Fibroblast of skin of left quadriceps (primary cell): ENCODE measurements at places on chromosomes 12 and 14.

DNA sequence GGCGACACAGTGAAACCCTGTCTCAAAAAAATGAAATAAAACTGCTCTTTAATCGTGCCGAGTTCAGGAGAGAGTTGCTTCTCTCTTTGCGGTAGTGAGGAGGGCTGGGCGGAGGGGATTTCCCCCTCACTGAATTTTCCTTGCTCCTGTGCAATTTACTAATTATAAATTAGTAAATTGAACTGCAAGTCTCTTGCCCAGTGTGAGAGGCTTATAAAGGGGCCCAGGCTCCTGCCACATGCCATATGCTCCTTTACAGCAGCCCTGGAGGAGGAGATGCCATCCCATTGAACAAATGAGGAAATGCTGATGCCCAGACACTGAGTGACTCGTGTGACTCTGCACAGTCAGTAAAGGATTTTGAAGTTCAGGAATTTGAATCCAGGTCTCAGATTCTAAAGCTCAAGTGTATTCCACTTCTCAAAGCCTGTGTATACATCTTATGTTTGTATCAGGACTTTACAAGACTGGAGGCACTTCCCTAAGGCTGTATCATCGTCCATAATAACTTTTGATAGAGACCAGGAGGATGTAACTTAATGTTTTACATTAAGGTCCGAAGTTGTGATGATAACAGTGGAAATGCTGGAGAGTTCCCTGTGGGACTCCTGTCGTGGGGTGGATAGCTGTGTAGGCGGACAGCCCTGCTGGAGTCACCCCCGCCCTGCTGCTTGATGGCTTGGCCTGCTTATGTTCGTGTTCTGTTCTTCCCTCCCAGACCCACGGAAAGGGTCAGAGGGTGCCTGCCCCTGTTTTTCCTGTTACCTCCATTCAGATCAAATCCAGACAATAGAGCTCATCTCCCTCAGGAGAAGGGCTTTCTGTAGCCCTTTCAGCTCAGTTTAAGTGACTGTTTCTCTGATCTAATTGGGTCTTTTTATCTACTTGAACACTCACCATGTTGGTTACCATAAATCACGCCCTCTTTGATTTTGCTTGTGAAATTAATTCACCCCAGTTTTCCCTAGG lies 13.9 kb downstream of the PELI2 start:
- DNase-seq = no peak

DNA sequence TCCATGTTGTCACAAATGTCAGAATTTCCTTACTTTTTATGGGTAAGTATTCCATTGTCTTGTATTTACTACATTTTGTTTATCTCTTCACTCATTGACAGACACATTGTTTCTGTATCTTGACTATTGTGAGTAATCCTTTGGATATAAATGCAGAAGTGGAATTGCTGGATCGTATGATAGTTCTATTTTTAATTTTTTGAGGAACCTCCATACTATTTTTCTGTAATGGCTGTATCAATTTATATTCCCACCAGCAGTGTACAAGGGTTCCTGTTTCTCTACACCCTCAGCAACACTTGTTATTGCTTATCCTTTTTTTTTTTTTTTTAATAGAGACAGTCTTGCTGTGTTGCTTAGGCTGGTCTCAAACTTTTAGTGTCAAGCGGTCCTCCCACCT lies 3.5 kb upstream of the KICS2 start:
- DNase-seq = no peak

- DNase-seq = no peak
Measured at GRCh38 chr12:18242380-18243089, 18.8 kb upstream of the PIK3C2G start.

DNA sequence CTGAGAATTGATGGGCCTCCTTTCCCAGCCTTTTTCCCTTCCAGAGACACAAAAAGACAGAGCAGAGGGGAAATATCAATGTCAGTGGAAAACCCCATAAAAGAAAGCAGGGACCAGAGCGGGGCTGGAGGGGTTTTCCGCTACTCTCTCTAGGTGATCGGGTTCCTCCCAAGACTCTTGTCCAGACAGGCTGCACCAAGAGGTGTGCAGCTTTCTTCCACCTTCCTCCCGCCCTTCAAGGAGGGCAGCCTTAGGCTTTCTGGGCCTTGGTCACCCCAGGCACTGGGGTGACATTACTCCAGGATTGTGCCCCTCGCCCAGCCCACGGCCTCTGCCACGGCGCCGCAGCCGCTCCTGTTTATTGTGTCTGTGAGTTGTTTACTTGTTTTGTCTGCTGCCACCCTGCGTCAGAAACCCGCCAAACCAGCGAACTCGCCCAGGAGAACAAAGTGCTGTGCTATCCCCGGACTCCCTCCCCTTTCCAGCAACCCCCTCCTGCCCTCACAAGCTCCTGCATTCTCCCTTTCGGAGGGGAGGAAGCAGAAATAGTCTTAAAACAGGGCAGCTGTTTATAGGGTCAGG lies 6.7 kb upstream of the HOXC6 start:
- DNase-seq = no peak

DNA sequence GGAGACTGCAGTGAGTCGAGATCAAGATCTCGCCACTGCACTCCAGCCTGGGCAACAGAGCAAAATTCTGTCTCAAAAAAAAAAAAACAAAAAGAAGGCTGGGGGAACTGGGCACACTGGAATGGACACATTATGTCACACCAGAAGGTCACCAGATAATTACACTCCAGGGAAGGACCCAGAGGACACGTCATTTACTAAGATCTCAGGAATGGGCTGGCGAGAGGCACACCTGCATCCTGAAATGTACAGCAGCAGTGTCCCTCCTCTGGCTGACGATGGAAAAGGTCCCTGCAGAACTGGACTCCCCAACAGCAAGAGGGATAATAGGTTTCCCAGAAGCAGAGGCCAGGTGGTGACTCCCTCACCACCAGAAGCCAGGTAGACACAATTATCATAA lies 243.5 kb downstream of the BCL11B start:
- DNase-seq = no peak

- DNase-seq = no peak
Measured at GRCh38 chr14:62710811-62711210, 334.4 kb downstream of the KCNH5 start.

DNA sequence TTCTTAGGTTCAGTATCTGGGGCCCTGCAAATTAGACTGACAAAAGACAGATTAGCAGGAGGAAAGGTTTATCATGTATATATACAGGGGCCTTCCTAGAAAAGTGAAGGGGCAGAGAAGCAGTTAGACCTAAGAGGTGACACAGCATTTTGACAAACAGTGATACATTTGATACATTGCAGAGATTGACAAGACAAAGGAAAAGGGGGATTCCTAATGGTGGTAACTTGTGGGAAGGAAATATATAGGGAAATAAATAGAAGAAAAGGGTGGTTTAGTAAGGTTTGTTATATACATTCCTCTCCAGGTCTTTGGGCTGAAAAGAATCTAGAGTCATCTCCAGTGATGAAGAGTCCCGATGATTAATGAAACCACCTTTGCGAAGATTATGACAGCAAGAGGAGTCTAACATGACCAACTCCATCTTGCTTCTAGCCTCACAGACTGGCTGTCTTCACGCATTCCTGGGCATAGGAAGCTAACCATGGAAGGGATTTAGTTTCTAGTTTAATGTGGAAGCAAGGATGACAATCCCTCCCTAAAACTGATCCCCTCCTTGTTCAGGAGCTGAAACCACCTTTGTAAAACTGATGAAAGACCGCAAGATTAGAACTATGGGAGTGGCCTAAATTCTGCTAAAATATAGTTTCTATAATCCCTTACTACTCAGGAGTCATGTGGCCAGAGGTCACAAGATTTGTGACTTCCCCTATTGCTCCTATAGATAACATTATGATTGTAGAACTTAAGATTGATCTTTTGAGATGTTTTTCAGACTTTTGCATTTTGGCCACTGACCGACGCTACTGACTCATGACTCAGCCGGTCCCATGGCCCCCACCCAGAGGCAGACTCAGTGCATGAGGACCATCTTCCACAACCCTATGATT lies 31.1 kb upstream of the CPM start:
- no peak for DNase-seq

DNA sequence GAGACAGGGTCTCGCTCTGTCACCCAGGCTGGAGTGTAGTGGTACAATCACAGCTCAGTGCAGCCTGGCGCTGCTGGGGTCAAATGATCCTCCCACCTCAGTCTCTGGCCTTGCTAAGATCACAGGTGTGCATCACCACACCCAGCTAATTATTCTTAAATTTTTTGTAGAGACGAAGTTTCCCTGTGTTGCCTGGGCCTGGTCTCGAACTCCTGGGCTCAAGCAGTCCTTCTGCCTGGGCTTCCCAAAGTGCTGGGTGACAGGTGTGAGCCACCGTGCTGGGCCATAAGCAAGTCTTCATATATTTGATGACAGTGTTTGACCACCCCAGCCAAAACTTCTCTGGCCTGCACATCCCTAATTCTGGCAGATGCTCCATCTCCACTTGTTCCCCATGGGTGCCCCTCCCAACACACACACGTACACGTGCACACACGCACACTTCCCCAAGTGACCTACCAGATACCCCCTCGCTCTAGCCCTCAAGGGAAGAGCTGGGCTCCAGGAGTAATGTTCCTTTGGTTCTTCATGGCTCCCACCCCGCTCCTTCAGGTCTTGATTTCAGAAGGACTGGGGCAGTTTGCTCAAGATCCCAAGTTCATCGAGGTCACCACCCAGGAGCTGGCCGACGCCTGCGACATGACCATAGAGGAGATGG lies 104.3 kb upstream of the FKBP4 start:
- no peak for DNase-seq

- DNase-seq = peak; percentile 98
Measured at GRCh38 chr14:61553730-61554641, 141.3 kb upstream of the HIF1A start.

GRCh38 chr12:116142936-116143898 lies 134.3 kb downstream of the MED13L start:
- DNase-seq = no peak

GRCh38 chr12:24705741-24706358 lies 243.1 kb downstream of the BCAT1 start:
- DNase-seq = no peak

DNA sequence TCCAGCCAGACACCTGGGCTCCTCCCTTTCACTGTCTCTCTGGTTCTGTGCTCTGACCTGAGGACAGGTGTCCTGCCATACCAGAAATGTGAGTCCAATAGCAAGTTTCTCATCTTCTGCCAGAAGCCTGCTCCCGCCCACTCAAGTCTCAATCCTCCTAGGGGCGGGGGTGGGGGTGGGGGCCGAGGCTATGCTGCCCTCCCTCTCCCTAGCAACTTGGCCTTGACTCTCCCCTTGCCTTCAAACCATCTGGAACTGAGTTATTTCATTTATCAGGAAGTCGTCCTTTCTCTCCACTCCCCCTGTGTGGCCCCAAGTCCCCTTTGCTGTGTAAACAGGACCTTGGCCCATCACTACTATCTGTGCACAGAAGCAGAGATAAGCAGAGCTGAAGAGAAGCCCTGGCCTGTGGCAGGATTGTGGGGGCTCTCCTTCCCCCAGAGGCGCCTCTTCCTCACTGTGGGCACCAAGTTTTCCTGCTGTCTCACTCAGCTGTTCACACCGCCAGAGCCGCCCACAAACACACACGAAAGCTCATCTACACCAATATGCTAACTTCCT lies 117.1 kb downstream of the DPF3 start:
- DNase-seq = no peak

- DNase-seq = no peak
Measured at GRCh38 chr14:97177016-97177415, 379.8 kb downstream of the VRK1 start.

GRCh38 chr14:89767861-89768268 lies 186.7 kb downstream of the EFCAB11 start:
- peak; percentile 32 for DNase-seq

DNA sequence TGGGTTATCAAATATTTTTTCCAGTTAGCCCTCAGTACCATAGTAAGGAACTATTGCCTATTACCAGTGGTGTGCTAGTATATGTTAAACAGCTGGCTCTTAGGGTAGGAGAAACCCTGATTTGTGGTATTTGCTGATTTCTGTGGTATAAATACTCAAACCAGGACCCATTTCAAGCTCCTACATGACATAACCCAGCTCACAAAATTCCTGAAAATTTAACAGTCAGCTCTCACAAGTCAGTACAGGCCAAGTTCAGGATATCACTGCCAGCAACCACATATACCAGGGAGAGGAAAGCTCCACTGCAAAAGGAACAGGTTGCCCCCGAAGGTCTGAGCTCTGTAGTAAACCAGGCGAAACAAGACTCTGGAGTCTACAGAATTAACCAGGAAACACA lies 315.3 kb downstream of the NOVA1 start:
- no peak for DNase-seq

DNA sequence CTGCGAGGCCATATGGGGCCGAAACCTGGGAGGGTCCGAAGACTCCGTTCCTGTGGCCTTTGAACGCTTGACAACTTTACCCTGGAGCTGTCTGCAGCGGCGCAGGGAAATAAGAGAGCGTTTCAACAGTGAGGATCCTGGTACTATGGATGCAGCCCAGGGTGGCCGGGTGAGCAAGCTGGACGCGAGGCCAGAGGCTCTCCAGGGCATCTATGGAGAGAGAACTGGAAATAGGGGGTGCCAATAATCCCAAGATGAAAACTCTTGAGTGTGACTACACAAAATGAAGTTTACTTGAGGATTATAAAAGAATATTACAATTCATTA lies 1.1 kb upstream of the ABCC9 start:
- DNase-seq = no peak

DNA sequence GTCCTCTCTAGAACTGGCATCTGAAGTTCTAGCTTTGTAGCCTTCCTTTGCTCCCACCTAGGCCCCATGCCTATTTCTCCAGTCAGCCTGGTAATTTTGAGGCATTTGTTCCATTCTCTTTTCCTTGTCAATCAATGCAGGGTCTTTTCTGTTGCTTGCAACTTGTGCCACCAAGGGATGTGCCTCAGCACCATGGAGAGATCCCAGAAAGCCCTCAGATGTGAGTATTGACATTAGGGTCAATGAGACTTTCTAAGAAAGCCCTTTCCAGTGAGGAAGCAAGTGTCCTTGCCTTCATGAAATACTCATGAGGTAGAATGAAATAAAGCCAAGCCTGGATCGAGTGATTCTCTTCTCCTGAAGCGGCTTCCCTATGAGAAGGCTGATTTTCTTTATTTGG lies 213.9 kb downstream of the SLC15A4 start:
- no peak for DNase-seq

- DNase-seq = no peak
Measured at GRCh38 chr12:96271469-96272199, 77.5 kb downstream of the ELK3 start.

DNA sequence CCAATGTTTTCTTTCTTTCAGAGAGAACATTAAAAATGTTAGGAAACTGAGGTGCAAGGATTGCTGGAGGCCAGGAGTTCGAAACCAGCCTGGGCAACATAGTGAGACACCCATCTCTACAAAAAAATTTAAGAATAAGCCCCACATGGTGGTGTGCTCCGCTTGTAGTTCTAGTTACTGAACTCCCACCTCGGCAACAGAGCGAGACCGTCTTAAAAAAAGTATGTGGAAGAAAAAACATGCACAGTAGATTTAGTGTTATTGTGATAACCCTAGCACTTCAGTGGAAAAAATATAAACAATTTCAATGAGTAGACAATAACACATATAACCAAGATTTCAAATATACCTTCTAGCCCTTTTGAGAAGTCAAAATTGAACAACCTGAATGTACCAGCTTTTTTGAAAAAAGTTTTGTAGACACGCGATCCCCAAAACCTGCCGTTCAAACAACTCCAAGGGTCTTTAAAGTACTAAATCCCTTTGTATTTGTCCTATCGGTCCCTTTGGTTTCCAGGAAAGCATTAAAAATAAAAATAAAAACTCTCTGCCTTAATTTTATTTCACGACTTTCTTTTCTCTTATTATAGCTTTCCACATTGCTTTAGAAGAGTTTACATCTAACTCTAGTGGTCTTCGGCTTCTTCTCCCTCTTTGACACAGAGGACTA lies 1.0 kb upstream of the ANO6 start:
- DNase-seq = no peak

- no peak for DNase-seq
Measured at GRCh38 chr12:51647647-51648046, 56.6 kb downstream of the SCN8A start.
